ENCODE measurements at places on chromosomes 3 and 15.

DNA sequence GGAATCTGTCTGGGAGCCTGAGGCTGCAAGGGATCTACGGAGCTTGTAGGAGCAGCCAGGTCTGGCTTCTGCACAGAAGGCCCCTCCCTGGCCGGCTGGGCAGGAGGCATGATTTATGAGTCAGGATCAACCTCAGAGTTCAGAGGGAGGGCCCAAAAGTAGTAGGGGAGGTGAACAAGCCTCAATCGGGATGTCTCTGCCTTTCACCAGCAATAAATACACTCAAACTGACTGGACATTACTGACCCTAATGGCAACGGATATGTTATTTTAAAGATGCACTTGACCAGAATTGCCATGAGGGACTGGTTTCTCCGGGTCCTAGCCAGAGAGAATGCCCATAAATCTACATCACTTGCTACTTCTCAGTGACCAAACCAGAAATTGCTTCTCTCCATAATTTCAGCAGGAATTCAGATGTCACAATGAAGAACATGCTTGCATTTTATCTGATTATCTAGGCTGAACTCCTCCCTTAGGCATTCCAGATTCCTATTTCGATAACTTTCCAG, 109.6 kb upstream of the LMOD3 start:
- no peak for DNase-seq

DNA sequence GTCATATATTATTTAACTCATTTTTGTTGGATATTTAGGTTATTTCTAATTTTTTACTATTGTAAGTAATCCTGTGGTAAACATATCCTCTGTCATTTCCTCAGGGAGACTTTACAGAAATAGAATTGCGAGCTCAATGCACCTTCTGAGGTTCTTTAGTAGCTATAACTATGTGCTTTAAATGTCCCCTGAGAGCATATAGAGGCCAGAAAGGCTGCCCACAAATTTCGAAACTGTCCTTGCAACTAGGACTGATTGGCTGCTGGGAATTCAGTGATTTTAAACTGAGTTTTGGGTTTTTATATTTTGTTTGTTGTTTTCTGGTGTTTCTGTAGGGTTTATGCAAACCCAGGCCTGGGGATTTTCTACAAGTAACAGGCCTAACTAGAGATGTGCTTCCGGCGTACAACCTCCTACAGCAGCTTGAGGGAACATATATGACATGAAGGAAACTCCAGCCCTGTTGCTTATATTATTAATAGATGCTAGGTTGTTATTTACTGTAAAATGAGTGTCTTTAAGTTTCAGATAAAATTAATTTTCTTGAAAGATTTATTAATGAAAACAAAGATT, 29.1 kb upstream of the P4HTM start:
- DNase-seq: no peak

GRCh38 chr3:31102196-31102879, 207.9 kb upstream of the GADL1 start:
- no peak for DNase-seq

GRCh38 chr3:107411056-107411455, 33.8 kb downstream of the CCDC54 start:
- DNase-seq: no peak

DNA sequence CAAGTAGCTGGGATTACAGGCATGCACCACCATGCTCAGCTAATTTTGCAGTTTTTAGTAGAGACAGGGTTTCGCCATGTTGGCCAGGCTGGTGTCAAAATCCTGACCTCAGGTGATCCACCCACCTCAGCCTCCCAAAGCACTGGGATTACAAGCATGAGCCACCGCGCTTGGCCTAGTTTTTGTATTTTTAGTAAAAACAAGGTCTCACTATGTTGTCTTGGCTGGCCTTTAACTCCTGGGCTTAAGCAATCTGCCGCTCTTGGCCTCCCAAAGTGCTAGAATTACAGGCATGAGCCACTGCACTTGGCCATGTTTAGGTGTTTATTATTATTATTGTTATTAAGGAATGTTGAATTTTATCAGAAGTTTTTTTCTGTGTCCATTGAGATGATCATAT, 14.7 kb downstream of the IL16 start:
- DNase-seq: no peak

DNA sequence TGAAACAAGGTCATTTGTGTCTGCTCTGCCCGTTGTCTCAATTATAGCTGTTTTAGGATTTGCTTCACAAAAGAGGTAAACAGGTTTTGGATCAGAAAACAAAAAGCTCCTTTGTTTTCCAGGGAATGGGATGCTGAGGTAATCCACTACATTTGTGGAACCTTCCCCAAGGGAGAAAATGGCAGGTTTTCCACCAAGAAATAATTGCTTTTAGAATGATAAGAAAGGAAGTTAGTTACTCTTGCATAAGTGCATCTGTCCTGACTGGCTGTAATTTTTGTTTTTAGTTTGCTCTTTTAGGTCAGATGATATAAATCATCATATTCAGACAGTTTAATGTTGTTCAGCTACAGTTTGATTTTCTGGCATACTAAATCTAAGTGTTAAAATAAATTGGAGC, 198.5 kb upstream of the COL8A1 start:
- no peak for DNase-seq

- DNase-seq: no peak
Measured at GRCh38 chr15:66004618-66005262, 135.4 kb downstream of the RAB11A start.

- DNase-seq: no peak
Measured at GRCh38 chr3:185912512-185912911, 25.3 kb downstream of the TRA2B start.
